Stimulated activated CD4-positive, alpha-beta T cell treated with anti-CD3 and anti-CD28 coated beads, Interleukin-12 subunit alpha, Interleukin-12 subunit beta, amount 100 ng/mL, for 4 hours (primary cell): ENCODE measurements at places on chromosomes 6 and 20.

- DNase-seq = no peak
These were observed 48.0 kb downstream of the CDC5L start for GRCh38 chr6:44435500-44435899.

- no peak for DNase-seq
These were observed 43.8 kb upstream of the DYNLRB1 start for GRCh38 chr20:34472246-34472925.

GRCh38 chr6:150651808-150652470 is 52.3 kb downstream of the PLEKHG1 start:
- no peak for DNase-seq

- no peak for DNase-seq
These were observed 68.5 kb downstream of the ECT2L start for GRCh38 chr6:138864343-138864890.

- DNase-seq = no peak
These were observed 43.4 kb downstream of the SLC22A3 start for GRCh38 chr6:160391419-160392116.

DNA sequence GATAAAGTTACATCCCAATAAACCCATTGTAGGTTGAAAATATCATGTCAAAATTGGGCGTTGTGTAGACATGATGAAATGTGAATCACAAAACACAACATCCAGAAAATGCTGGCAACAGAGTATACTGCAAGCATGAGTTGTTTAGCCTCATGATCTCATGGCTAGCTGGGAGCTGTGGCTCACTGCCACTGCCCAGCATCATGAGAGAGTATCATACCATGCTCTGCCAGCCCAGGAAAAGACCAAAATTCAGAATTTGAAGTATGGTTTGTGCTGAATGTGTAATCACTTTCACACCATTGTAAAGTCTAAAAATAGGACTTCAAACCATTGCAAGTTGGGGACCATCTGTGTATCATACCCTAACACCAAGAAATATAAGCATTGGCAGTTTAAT is 45.2 kb upstream of the SMAP1 start:
- no peak for DNase-seq

DNA sequence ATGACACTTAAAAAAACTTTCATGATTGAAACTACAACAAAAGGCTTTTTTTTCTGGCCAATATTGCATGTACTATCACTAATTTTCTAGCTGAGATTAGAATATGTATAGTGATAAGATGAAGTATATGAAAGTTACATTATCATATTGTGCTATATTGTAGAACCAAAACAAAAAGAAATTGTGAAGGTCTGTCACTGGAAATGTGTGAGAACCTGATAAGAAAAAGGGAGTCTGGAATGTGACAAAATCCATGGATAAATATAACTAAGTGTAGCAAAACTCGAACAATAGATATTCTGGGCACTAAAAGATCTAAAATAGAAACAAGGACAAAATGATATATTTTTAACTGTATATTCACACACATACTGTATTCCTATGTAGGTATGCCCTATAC is 36.7 kb upstream of the FAM135A start:
- DNase-seq = no peak

GRCh38 chr6:108559884-108560462 is 744 bp upstream of the FOXO3 start:
- DNase-seq = no peak

DNA sequence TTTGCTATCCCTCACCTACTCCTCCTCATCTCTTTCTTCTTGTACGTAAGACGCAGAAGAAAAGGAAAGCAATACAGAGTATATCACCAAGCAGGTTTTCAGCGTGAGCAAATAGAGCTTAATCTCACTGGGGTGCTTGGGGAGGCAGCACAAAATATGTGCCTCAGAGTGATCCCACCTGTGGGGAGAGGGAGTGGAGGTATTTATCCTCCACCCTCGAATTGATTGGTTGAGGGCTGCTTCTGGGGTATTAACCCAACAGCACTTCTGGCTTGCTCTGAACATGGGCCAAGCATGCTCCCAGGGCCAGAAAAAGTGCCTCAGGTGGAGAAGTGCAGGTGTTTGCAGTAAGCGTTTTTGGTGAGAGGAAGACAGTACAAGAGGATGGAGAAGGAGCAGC is 78.5 kb upstream of the EYA2 start:
- DNase-seq = no peak

- no peak for DNase-seq
These were observed 49.3 kb upstream of the SCAF8 start for GRCh38 chr6:154683756-154684523.

GRCh38 chr20:49559411-49560081 is 8.4 kb downstream of the PTGIS start:
- DNase-seq = no peak

DNA sequence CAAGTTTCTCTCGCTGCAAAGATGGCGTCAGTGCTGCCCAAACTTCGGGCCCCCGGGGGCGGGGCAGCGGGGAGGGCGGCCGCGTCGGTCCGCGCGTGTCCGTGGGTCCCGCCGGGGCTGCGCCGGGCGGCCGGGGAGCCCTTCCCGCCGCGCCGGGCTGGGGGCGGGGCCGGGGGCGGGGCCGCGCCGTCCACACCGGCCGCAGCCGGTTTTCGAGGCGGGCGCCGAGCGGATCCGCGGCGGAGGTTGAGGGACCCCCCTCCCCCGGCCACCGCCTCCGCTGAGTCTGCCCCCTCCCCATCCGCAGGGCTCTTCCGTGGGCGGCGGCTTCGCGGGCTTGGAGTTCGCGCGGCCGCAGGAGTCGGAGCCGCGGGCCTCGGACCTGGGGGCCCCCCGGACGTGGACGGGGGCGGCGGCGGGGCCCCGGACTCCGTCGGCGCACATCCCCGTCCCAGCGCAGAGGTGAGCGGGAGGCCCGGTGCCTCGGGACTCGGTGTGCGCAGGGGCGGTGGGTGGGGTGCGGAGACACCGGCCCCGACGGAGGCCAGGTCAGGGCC is 572 bp downstream of the SLC2A4RG start:
- no peak for DNase-seq

GRCh38 chr6:134853111-134854055 is 96.5 kb downstream of the ALDH8A1 start:
- no peak for DNase-seq

- DNase-seq = no peak
These were observed 121.1 kb downstream of the CDC5L start for GRCh38 chr6:44508646-44509045.

DNA sequence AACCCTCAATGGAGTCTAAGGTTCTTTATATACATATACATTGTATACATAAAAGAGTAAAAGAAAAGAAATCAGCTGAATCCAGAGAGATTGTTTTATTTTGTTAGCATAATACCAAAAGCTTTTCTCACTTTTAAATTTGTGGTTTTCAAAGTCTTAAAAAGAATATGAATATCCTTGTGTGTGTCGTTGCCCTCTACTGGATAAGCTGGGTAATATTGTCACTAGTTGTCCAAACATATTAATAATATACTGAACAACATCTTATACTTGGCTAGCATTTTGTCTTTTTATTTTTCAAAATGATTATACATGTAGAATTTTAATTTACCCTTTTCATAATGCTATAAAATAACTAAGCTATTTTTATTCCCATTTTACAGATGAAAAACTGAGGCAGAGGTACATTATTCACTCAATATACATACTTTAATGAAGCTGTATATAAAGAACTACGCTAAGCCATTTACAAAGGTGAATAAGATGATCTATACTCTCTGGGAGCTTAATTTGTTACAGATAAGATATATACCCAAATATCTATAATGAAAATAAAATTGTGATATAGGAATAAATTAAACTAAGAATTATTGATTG is 531.7 kb downstream of the TFAP2B start:
- no peak for DNase-seq

GRCh38 chr6:162778603-162779002 is 50.8 kb downstream of the PACRG start:
- no peak for DNase-seq

GRCh38 chr6:119484598-119484997 is 135.0 kb upstream of the MAN1A1 start:
- no peak for DNase-seq

DNA sequence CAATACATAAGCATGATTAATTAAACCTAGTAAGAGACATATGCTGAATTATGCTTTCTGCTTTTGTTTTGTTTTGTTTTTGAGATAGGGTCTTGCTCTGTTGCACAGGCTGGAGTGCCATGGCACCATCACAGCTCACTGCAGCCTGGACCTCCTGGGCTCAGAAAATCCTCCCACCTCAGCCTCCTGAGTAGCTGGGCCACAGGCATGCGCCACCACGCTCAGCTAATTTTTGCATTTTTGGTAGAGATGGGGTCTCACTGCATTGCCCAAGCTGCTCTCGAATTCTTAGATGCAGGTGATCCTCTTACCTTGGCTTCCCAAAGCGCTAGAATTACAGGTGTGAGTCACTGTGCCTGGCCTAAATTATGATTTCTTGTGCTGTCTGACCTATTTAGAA is 3.8 kb downstream of the XPO5 start:
- DNase-seq = no peak

DNA sequence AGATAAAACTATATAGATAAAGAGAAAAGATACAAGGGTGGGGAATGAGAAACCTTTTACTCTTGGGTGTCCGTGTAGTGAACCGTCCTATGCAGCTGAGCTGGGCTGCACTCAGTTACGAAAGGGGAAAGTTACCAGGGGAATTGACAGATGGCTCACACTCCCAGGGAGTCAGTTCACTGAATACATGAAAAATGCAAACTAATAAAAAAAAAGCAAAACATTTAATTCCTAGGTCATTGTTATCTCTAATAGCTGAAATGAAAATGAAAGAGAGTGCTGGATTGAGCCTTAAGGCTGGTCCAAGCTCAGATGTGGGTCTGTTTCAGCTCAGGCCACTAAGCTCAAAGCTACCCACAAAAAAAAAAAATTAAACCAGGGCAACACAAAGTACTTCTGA is 138.0 kb downstream of the THBS2 start:
- no peak for DNase-seq

DNA sequence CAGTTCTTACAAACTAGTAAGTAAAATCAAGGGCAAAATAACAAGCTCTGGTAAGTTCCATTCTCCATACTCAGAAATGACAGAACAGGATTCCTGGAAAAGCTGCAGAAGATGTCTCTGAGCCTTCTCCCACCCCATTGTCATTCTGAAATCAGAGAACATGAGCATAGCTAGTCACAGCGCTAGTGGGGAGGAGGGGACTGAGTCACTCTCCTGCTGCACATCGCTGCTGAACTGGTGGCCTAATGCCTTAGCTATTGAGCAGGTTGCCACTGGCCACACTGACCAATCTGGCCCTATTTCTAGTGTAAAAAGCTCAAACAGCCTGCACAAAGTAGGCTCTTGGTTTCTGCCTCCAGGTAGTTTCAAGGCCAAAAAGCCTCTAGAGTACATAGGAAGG is 26.1 kb upstream of the RIPPLY2 start:
- no peak for DNase-seq

DNA sequence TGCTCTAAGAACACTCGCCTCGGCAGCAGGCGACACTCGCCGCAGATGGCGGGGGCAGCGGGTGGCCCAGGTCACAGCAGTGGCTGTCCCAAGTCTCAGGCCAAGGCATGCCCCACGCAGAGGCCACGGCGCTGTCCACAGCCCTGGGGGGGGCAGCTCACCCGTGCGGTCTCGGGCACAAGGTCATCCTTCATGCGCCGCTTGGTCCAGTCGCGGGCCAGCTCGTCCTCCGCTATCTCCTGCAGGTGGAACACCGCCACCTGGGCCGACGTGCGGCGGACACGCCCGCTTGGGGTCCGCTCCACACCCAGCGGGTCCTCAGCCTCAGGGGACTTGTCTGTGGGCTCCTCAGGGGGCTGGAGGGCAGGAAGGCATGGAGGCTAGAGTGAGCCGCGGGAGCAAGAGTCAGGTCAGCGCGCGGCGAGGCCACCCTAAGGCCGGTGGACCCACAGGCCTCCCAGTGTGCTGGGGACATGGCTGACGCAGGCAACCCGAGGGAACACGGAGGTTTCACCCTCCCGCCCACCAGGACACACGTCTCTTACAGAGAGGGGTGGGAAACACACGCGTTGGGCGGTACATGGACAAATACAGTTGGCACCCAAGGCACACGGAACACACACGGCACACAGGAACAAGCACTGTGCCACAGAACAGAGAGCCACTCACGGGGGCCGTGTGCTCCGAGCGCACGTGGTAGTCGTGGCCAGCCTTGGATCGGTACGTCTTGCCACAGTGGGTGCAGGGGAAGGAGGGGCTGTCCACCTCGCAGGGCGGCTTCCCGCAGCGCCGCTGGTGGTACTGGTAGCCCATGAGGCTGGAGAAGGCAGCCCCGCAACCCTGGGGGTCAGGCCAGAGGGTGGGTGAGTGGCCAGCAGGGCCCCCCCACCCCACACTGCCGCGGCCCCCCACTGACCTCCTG is 6.5 kb upstream of the UCKL1 start:
- no peak for DNase-seq

GRCh38 chr6:71043902-71044301 is 87.0 kb upstream of the B3GAT2 start:
- no peak for DNase-seq

DNA sequence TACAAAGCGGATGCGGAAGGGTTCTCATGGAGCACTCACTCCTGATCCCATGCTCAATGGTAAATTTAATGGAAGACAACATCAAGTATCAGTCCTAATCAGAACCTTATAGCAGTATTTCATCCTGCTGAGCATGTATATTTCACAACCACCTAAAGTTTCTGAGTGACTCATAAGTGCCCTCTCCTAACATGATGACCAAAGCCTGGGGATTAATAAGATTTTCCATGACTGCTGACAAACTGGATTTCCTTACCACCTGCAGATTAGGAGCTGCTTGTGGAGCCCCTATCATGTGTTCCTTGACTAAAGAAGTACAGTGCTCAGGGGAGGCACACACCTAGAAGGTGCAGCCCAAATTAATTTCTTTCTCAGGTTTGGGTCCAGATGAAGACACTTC is 112.8 kb downstream of the INSM1 start:
- no peak for DNase-seq

DNA sequence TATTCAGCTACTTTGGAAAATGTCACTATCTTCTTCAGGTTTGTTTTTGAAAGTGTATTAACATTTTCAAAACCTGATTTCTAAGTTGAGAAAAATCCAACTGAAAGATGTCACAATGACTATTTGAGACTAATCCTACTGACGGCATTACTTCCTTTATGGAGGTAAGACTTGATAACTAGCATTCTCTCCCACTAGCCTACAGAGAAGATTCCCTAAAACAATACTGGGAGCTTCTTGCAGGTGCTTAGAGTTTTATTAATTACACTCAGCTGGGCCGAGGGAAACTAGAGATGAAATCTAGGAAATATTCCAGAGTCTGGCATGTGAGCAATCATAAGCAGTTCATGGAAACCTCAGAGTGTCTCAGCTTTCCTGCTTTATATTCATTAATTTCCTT is 114.0 kb downstream of the LCA5 start:
- DNase-seq = no peak
